ENCODE measurements at places on chromosomes 7 and 10.
A peak's percentile ranks its signal among the peaks of the same experiment; 100 is the strongest.

DNA sequence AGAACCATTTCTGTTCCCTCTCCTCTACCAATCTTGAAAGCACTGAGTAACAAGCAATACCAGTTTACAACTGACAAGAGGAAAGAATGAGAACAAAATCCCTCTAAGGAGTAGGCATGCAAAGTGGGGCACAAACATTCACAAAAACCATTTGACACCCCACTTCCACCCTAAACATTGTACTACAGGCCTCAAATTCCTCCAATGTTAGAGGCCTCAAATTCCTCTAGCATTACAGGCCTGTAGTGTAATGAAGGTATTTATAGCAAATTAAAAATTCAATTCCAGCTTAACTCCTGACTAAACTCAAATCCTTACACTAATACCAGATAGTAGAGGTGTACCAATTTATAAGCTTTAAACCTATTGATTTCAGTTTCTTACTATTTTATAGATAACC is 85.4 kb downstream of the SIRT1 start:
- H3K4me1 ChIP-seq, result peaks cover 3% of the 10 kb centered on the region
- H3K4me3 ChIP-seq, result no peak overlapping the region
- no peak overlapping the region for H3K27ac ChIP-seq
- H3K36me3 ChIP-seq, result peaks cover 44% of the 10 kb centered on the region
- no peaks in the 10 kb centered on the region for H3K27me3 ChIP-seq

DNA sequence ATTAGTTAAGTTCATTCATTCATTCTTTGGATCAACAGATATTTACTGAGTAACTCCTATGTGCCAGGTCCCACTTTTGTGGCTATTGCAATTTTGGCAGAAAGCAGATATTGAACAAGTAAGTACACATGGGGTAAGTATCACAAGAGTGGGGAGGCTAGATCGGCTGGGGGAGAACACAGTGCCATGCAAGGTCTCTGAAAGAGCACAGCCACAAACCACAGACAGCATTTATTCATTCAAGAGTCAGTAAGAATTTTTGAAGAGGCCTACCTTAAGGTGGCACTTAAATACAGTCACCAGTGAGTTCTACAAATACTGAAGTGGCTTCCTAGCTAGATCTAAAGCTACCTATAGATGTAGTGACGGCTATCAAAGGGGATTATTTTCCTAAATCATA is 304.2 kb downstream of the RNLS start:
- no peak overlapping the region for H3K4me3 ChIP-seq
- H3K36me3 ChIP-seq, result no peaks in the 10 kb centered on the region
- peaks cover 12% of the 10 kb centered on the region for H3K4me1 ChIP-seq
- H3K27me3 ChIP-seq, result peaks cover 3% of the 10 kb centered on the region
- DNase-seq, result no peak

DNA sequence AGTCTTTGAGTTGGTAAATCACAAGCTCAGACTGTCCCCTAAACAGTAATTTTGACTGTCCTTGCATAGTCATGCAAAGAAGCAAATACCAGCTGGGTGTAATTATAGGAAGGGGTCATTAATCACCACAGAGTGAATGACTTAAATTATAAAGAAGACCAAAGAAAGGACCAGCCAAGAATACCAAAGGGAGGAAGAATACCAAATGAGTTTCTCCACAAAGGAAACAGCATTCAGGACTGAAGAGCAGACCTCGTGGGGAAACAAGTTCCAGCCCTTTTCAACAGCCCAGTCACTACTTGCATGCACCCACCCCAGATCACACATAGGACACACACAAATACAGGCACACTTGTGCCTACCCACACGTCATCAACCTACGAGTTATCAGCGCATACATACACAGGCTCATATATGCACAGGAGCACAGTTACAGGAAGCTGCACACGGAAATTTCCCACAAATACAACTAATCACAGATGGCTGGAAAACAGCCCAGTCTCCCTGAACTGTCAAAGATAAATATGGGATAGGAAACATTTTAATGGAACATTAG is 77.6 kb downstream of the DENND2A start:
- no peak overlapping the region for H3K4me3 ChIP-seq
- no peaks in the 10 kb centered on the region for H3K27me3 ChIP-seq
- no peak for DNase-seq
- no peak overlapping the region for H3K27ac ChIP-seq
- peaks cover 30% of the 10 kb centered on the region for H3K36me3 ChIP-seq
- H3K4me1 ChIP-seq, result no peaks in the 10 kb centered on the region

- no peaks in the 10 kb centered on the region for H3K36me3 ChIP-seq
- no peak overlapping the region for H3K27ac ChIP-seq
- DNase-seq, result no peak
- peaks cover 3% of the 10 kb centered on the region for H3K27me3 ChIP-seq
Measured at GRCh38 chr10:34743814-34744213, 71.3 kb downstream of the PARD3 start.

DNA sequence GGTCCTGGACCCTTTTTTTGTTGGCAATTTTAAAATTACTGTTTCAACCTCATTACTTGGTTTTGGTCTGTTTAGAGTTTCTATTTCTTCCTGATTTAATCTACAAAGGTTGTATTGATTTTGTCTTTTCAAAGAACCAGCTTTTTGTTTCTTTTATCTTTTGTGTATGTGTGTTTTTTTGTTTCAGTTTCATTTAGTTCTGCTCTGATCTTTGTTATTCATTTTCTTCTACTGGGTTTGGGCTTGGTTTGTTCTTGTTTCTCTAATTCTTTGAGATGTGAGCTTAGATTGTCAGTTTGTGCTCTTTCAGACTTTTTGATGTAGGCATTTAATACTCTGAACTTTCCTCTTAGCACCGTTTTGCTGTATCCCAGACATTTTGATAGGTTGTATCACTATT is 8.5 kb upstream of the MRPS33 start:
- H3K4me1 ChIP-seq, result no peaks in the 10 kb centered on the region
- no peak overlapping the region for H3K4me3 ChIP-seq
- H3K27me3 ChIP-seq, result no peaks in the 10 kb centered on the region
- no peak for DNase-seq

GRCh38 chr10:11865561-11865960 is 42.4 kb downstream of the PROSER2 start:
- no peaks in the 10 kb centered on the region for H3K36me3 ChIP-seq
- no peak for DNase-seq
- H3K4me1 ChIP-seq, result no peaks in the 10 kb centered on the region
- no peak overlapping the region for H3K27ac ChIP-seq

DNA sequence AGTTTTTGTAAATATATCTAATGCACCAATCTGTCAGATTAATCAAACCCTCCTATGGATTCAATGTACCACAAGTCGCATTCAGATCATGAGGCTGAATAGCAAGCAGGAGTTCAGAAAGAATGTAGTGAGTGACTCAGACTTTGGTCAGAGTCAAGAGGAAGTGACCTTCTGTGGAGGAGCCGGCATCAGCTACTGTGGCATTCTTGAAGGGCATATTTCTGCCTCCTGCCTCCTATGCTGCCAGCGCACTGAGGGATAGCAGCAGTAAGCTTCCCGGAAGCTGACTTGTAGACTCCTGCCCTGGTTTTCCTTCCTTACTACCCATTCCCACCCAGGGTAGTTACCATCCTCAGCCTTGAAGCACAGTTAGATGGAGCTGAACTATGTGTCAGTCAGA is 867.5 kb downstream of the NRG3 start:
- H3K27me3 ChIP-seq, result peaks cover 2% of the 10 kb centered on the region
- no peak overlapping the region for H3K27ac ChIP-seq
- H3K4me3 ChIP-seq, result no peak overlapping the region
- H3K36me3 ChIP-seq, result no peaks in the 10 kb centered on the region

DNA sequence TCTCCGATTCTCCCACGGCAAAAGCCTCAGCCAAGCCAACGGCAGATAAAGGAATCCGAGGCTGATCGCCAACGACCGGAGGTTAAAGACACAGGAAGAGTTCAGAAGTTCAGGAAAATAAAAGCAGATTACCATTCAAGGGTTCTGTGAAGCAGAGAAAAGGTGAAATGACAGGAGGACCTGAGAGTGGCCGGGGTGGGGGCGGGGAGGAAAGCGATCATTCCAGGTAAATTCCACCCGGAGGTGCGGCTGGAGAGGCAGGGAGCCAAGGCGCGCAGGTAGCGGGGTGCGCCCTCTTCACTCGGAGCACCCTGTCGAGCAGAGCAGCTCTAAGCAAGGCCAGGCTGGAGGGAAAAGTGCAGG is 35.3 kb upstream of the SEPHS1 start:
- H3K4me3 ChIP-seq, result peak overlapping the region; percentile 73
- no peaks in the 10 kb centered on the region for H3K36me3 ChIP-seq
- no peak overlapping the region for H3K27ac ChIP-seq
- peaks cover 5% of the 10 kb centered on the region for H3K27me3 ChIP-seq
- DNase-seq, result no peak
- peaks cover 15% of the 10 kb centered on the region for H3K4me1 ChIP-seq

- DNase-seq, result no peak
- H3K36me3 ChIP-seq, result no peaks in the 10 kb centered on the region
- H3K27ac ChIP-seq, result no peak overlapping the region
- peaks cover 6% of the 10 kb centered on the region for H3K27me3 ChIP-seq
- H3K4me1 ChIP-seq, result peaks cover 14% of the 10 kb centered on the region
Measured at GRCh38 chr10:28986117-28986792, 302.6 kb upstream of the LYZL1 start.

DNA sequence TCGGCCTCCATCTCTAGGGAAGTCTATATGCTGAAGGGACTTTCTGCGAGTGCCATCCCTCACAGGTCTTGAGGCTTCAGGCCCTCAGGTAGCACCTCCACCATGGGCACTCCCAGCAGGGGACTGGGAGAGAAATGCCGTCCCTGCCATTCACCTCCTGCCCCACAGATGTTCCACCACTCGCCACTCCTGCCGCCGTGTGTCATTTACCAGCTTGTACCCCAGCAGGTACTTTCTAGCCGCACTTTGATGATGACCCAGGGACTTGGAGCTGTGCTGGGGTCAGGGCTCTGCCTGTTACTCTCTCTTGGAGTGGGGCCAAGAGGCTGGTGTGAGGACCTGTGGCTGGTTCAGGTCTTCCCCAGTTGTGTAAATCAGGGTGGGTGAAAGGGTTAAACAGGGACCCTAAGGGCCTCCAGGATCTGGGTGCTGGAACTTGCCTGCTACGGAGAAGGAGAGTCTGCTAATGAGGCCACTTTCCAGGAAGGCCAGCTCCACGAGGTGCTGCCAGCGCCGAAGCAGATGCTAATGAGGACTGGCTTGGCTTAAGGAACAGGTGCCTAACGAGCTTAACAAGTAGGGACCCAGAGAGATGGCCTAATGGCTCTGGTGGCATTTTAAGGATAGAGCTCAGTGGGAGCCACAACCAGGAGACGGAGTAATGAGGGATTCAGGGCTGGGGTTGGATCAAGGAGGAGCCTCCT is 32.4 kb downstream of the CRHR2 start:
- H3K27me3 ChIP-seq, result peaks cover 6% of the 10 kb centered on the region
- peaks cover 24% of the 10 kb centered on the region for H3K36me3 ChIP-seq
- peaks cover 9% of the 10 kb centered on the region for H3K4me1 ChIP-seq
- peak overlapping the region; percentile 22 for H3K27ac ChIP-seq
- H3K4me3 ChIP-seq, result no peak overlapping the region

DNA sequence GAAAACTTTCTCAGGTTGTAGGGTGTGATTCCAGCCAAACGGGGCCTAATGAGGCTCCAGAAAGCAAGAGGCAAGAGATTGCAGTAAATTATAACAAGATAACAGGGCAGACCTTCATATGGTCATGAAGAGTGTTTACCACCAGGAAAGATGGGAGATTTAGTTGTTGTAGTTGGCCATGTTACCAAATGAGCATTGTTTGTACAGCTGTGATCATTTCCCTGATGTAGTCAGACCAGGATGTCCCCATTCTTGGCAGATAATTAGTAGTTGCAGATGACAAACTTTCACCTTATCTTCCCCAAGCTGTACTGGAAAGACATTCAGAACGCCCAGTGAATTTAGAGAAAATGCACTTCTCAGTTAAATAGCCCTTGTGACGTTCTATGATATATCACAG is 630.8 kb downstream of the ANKRD7 start:
- no peaks in the 10 kb centered on the region for H3K36me3 ChIP-seq
- peak overlapping the region; percentile 96 for H3K27ac ChIP-seq
- peaks cover 4% of the 10 kb centered on the region for H3K27me3 ChIP-seq
- H3K4me3 ChIP-seq, result no peak overlapping the region

- no peak overlapping the region for H3K4me3 ChIP-seq
- H3K27me3 ChIP-seq, result peaks cover 13% of the 10 kb centered on the region
- H3K27ac ChIP-seq, result no peak overlapping the region
- no peak for DNase-seq
Measured at GRCh38 chr7:297611-298374, 7.8 kb downstream of the FOXL3 start.

DNA sequence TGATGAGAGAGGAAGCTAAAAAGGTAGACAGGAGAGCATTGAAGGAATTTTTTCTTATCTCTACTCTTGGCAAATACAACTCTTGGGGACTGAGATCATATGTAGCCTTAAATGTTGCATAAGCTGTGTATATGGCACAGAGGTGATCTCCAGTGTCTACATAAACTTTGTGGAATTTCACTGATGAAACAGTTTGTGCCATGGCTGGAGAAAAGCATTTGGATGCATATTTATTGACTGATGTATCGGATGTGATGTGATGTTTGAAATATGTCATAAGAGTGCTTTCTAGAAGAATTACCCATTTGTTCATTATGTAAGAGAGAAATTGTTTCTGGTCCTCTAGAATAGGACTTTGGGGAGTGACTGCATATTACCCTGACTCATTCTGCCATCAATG is 244.9 kb upstream of the LRRTM3 start:
- no peak for DNase-seq
- no peaks in the 10 kb centered on the region for H3K4me1 ChIP-seq
- no peaks in the 10 kb centered on the region for H3K36me3 ChIP-seq
- no peak overlapping the region for H3K4me3 ChIP-seq
- H3K27ac ChIP-seq, result no peak overlapping the region
- peaks cover 1% of the 10 kb centered on the region for H3K27me3 ChIP-seq

DNA sequence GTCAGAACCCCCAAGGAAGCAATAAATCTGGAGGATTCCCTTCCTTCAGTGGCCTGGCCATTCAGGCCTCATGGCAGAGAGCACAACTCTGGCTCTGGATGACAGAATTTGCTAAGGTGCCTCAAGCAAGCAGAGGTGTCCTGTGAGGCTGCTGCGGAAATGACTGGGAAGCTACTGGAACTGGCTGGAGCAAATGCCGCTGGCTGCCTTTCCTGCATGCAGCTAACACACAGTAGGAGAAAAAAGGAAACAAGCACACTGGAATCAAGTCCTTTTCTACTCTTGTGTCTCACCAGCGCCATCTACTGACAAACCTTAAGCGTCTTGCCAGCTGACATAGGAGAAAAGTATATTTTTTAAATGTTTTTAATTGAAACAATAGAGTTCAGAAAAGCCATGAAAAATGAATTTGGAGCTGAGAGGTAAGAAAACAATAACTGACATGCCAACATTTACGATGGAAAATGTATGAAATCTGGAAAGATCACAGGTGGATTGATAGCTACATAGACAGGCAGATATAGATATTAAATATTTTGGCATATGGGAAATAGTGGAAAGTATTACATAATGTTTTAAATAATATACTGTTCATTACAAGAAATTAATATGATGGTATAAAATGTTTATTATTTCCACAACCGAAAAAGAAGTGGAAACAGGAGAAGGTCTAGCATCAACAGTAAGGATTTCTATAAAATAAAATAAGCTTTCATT is 951.6 kb downstream of the ANKRD7 start:
- no peaks in the 10 kb centered on the region for H3K36me3 ChIP-seq
- H3K27ac ChIP-seq, result no peak overlapping the region
- DNase-seq, result peak; percentile 81
